ENCODE measurements at places on chromosomes 13 and 19. TPM values are rescaled to one million over a fixed set of nuclear protein-coding genes. Genes with fewer than 3 reads are reported as not detected.

Gene GARIN5A
- not detected for total RNA-seq

Gene TNFRSF19
- total RNA-seq = 4.1 TPM

GRCh38 chr19:4606921-4607678, 32.2 kb upstream of the TNFAIP8L1 start:
- no peak for ATAC-seq

DNA sequence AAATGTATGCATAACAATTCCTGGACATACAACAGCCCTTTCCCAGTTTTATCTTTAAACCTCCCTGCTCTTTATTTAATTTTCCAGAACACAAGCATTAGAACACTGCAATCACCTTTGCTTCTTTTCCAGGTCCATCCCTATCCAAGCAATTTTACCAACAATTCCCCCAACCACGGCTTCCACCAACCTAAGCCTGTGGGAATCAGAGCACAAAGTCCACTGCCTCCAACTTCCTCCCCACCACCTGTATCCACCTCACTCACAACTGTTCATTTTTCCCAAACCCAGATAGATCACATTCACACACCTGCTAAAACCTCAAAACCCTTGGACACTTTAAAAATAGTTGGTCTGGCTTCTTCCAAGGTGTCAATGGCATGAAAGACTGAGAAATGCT, 39.5 kb downstream of the FOXO1 start:
- no peak for ATAC-seq

GRCh38 chr13:75869981-75870380, 233.9 kb downstream of the LMO7 start:
- ATAC-seq = no peak

GRCh38 chr13:53142306-53142705, 113.7 kb downstream of the OLFM4 start:
- no peak for ATAC-seq

DNA sequence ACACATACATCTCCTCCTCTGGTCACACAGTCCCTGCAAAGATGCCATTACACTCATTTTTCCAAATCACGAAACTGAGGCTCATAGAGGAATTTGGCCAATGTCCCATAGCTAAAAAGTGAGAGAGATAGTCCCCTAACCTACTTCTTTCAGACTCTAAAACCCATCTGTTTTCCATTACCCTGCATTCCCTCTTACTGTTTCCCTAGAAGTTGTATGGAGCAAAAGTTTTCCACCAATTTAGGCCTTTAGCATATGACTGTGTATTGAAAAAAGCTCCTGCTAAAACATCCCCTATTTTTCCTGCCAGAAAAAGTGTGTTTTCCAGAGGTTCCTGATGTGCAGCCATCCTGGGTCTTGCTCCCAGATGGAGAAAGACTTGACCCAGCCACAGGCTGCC, 16.3 kb downstream of the SERP2 start:
- ATAC-seq = no peak
